ENCODE measurements at places on chromosomes 12 and 14. TPM values are rescaled to one million over a fixed set of nuclear protein-coding genes. Genes with fewer than 3 reads are reported as not detected.

GRCh38 chr12:57473392-57473791 is 6.3 kb downstream of the ARHGAP9 start:
- no peak for DNase-seq

Gene HOXC12
- not detected for polyA plus RNA-seq

DNA sequence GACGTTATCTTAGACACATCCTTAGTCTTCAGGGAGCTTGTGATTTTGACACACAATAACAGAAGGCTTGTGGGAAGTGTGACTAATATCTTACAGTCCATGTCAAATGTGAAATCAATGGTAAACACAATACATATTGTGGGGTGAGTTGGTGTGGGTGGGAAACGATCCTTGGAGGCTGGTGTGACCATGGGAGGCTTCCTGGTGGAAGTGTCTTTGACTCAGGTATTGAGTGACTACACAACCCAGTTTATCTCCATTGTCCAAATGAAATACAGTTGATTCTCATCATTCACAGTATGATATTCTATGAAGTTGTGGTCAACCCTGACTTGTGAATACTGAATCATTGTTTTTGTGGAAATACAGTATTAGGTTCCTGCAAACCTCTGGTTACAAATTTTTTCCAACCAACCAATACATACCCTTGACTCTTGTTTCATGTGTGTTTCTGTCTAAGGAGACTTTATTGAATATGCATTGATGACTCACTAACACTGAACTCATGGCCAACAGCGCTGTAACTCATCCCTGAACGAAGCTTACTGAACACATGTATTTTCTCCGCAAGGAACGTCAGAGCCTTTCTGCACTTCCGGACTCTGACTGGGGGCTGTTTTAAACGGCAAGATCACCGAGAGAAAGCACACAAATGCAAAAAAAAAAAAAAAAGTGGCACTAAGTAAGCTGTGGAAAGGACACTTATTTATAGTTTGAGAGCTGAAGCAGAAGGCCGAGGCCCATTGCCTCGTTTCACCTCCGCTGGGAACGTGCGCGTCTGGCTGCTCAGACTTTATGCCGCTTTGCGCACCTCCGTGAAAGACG is 59.0 kb downstream of the CLMN start:
- DNase-seq = no peak

Gene PLXNC1
- polyA plus RNA-seq = 2.4 TPM

- DNase-seq = peak; percentile 93
These were observed 129.0 kb upstream of the MED13L start for GRCh38 chr12:116406529-116406928.

Gene E2F7
- polyA plus RNA-seq = 0.09 TPM

DNA sequence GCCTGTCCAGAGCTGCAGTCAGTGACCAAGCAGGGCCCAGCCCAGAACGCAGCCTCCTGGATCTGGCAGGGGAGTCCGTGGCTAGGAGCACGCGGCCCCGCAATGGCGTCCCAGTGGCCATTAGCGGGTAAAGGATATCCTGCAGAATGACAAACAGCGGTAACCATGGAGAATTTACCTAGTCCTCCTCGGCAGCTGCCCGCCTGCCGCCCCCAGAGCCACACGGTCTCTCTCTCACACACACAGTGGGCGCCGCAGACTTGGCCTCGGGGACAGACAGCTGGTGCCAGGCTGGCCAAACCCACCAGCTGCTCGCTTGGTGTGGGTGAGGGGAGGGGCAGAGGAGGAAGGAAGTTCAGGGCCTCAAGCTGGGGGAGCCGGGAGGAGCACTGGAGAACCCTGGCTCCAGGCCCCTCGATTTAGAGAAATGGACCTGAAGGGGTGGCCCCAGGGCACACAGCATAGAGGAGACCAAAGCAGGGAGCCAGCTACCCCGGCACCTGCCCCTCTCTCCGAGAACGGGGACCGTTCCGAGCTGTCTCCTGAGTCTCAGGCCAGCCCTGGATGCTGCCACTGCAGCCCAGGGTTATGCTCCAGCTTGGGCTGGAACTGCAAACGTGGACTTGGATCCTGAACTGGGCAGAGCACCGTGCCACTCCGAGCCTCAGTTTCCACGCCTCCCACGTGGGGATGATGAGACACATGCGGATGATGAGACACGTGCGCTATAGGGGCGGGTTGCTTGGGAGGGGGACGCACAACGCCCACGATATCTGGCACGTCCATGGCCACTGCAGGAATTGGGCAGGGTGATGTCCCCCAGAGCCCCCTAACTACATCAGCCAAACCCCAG is 3.4 kb downstream of the CDK2AP1 start:
- DNase-seq = peak; percentile 77

Gene SETD1B
- polyA plus RNA-seq = 7.6 TPM
